ENCODE measurements at places on chromosomes 4 and X.

DNA sequence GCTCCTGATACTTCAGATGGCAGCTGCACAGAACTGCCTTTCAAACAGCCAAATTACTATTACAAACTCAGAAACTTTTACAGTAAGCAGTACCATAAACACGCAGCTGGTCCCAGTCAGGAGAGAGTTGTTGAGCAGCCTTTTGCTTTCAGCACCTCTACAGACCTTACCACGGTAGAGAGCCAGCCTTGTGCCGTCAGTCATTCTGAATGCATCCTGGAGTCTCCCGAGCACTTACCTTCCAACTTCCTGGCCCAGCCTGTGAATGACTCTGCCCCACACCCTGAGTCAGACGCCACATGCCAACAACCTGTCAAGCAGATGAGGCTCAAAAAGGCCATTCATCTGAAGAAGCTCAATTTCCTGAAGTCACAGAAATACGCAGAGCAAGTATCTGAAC is 12.4 kb downstream of the ZBTB49 start:
- no peak for DNase-seq

DNA sequence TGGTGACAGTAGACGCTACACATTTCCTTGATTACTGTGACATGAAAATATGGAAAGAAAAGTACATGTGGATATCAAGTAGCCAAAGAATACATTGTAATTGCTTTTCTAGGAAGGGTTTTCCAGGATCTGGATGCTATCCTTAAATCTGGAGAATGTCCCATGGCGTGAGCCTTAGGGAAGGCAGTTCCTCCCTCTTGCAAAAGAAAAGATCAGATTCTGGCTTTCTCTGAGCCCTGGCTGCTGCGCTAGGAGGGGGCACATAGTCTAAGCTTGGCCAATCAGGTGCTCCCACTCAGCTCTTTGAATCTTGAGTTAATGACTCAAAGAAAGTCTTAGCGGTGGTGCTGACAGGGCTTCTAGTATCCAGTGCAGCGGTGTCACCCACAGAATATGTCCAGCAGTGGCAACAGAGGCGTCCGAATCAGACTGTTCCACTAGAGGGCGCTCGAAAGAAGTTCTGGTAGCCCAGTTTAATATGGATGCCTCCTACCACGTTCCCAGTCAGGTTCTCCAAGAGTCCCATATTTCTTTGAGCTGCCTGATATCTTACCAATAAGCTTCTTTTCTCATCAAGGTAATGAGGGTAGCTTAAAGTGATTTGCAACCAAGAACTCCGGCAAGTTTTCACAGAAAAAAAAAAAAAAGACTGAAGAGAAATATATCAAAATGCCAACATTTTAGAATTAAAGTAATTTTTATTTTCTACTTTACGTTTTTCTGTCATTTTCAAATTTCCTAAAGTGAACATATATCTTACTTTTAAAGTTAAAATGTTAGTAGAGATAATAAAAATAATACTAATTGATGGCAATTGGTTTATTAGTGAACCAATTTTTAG is 213.4 kb upstream of the S100G start:
- DNase-seq, result peak; percentile 1

DNA sequence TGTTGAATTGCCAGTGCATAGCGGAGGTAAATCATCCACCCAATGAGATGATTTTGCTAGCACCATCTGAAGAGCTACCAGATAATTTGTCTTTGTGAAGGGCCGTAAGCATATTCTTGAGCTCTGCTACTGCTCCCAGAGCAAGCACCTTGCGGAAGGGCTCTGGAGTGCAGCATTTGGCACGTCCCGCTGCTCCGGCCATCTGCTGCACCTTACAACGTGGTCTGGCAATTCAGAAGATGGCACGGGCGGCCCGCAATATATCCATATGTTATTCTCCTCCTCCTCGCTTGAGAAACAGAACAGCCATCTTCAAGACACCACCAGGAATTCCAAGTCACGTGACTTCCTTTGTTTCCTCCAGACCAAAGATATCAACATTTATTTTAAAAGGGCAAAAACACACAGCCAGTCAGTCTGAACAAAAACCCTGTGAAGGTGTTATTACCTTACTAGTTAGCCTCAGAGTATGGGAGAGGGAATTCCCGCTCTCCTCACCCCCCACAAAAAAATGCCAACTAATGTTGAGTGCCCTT is 1095.7 kb upstream of the TENM3 start:
- DNase-seq, result no peak

DNA sequence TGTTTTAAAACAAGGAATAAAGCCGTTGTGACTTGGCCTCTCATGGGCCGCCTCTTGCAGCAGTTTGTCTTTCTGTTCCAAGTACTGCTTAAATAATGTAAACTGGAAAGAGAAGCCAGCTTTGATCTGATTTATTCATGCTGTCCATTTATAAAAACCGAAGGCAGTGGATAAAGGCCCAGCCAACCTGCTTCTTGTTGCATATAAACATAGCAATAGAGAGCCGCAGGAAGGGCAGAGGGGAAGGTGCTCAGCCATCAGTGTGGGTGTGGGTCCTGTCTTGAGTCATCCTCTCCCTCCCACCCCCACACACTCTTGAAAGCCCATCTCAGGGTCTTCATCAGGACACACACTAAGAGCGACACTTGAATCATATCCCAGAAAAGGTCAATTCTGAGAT is 187.9 kb upstream of the FAM9B start:
- no peak for DNase-seq

- no peak for DNase-seq
These were observed 253.2 kb downstream of the ANKRD50 start for GRCh38 chr4:124459196-124459940.

Data from CD4-positive, CD25-positive, alpha-beta regulatory T cell (primary cell).